Stimulated activated CD4-positive, alpha-beta T cell treated with anti-CD3 and anti-CD28 coated beads, TNF-alpha, amount 100 ng/mL, for 1 hour (primary cell): ENCODE measurements at places on chromosomes 12 and 14.

GRCh38 chr14:28821993-28822392 is 55.4 kb downstream of the FOXG1 start:
- DNase-seq = no peak

DNA sequence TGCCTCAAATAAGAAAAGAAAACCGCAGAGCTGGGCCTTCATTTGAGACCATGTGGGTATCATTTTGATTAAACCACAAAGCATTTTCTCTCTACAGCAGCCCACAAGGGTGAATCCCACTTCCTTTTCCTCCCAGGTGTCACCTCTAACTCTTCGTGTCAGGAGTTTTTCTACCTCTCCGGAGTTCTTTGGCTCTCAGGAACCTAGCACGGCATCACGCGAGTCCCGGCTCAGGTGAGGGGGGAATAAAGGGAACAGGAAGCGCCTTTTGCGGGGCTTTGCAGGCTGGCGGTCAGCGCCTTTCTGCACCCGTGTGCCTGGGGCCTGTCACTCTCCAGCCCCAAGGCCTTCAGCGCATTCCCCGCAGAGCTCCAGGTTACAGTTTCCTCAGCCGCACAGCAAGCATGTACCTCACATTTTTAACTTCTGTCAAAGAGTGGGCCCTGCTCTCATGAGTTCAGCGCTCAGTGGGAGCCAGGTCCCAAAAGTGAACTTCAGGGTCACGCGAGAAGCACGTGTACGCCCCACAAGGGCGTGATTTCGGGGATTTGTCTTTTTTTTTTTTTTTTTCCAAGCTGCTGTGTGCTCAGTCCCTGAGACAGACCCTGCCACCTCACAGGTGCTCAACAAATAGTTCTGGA is 740 bp upstream of the PRPF40B start:
- no peak for DNase-seq

DNA sequence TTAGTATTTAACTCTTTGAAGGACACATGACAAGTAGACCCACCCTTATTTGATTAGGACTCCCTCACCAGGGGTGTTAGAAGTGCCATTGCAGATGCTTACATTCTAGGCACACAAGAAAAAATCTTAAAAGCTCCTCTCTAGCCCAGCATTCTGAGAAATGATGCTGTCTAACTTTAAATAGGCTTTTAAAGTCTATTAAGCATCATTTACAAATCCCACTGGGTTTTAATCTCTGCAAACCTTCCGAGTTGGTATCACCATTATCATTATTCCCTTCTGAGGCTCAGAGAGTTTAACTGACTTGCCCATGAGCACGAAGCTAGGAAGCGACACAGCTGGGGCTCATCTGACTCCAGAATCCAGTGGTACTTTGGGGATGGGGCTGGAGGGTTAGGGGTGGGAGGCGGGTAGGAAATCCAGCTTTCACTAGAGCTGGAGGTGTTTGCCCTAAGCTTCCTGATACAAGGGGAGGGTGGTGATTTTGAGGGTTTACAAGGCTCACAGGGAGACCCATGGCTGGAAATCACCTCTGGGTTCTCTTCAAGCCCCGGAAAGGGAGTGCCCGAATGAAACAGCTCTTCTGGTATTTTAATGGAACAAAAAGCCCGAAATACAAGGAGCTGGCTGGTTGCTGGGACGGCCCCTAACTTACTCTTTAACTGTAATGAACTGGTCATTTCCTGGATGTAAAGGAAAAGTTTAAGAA is 109.2 kb upstream of the FUT8 start:
- DNase-seq = no peak

- DNase-seq = no peak
Measured at GRCh38 chr14:96095581-96096476, 56.7 kb downstream of the C14orf132 start.

DNA sequence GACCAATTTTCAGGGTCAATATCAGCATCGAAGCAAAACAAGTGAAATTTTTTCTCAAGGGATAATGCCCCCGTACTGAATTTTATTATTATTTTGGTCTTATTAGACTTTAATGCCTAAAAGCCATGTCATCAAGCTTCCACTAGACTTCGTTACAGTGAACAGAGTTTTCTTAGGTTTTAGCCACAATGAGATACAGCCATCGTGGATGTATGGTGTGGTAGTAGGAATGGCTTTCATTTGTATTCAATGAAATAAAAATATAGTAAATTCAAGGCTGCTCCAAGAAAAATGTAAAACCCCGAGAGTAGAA is 11.7 kb downstream of the TAOK3 start:
- no peak for DNase-seq

DNA sequence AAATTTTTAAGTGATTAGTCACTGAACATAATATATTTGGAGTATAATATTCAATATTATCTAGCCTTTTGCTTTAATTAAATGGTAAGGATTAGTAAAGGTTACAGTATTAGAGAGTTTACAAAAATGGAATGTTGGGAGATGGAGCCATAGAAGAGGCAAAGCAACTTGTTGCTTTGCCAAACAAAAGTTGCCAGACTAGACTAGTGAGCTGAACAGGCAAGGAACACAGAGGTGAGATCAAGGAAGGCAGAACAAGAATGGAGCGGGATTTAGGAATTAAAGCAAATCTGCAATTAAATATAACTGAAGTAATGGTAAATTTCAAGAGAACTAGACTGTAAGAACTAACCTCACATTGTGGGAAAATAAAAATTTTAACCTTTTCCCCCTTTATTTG is 5.1 kb downstream of the ARF6 start:
- DNase-seq = no peak

GRCh38 chr14:33056213-33056612 is 117.5 kb downstream of the NPAS3 start:
- no peak for DNase-seq

DNA sequence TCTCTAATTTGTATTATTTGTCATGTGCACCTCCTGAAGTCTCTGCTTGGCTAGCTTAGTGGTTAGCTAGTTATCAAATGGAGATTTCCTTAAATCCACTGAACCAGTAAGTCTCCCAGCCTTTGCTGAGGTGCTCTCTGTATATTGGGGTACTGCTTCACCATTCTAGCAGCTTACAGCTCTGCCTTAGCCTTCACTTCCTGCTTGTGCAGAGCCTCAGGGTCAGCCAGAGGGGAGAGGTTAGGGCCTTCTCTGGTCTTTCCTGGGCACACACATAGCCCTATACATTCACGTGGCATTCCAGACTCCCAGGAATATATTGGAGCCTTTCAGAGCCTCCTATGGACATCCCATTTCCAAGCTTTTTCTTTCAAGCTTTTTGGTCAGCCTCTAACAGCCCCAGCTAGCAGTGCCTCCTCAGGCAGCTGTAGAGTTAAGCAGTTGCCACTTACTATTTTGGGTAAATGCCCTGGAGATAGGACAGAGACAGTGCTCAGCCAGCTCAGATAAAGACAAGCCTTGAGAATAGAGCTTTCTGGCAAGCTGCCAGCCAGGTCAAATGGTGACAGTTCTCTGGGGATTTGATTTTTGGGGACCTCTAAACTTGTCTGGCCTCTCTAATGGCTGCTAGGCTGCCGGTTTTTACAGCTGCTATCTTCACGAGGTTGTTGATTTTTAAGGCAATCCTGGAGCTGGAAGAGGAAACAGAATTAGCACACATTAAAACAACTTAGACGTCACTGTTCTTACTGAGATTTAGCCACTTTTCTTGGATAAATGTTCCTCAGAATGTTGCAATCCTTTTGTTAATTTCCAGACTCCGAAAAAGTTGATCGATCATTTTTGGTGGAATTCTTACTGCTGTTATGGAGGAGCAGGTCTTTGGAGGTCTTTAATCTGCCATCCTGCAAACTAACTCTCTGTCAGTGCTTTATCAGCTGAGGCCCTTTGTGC is 32.9 kb downstream of the FBXW8 start:
- no peak for DNase-seq

GRCh38 chr12:67377021-67377420 is 107.9 kb downstream of the CAND1 start:
- no peak for DNase-seq

- no peak for DNase-seq
Measured at GRCh38 chr12:3579446-3580093, 88.6 kb downstream of the PRMT8 start.

- DNase-seq = no peak
Measured at GRCh38 chr14:99510556-99511139, 29.4 kb downstream of the CCNK start.

GRCh38 chr12:12993367-12993766 is 6.7 kb downstream of the HEBP1 start:
- no peak for DNase-seq

GRCh38 chr12:79775355-79776027 is 84.7 kb upstream of the PAWR start:
- DNase-seq = no peak

DNA sequence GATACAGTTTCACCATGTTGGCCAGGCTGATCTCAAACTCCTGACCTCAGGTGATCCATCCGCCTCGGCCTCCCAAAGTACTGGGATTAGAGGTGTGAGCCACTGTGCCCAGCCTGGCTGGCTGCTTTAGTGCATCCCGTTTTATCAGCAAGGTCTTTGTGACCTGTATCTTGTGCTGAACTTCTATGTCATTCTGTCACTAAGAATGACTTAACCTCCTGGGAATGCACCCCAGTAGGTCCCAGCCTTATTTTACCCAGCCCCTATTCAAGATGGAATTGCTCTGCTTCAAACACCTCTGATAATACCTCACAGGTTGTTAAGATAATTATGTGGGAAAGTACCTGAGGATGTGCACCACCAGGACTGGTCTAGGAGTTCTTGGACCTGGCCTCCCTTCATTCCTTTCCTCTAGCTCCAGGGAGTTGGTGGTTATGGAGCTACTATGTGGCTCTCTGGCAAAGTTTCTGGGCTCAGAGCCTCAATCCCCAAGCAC is 26.1 kb upstream of the JPH4 start:
- DNase-seq = no peak

DNA sequence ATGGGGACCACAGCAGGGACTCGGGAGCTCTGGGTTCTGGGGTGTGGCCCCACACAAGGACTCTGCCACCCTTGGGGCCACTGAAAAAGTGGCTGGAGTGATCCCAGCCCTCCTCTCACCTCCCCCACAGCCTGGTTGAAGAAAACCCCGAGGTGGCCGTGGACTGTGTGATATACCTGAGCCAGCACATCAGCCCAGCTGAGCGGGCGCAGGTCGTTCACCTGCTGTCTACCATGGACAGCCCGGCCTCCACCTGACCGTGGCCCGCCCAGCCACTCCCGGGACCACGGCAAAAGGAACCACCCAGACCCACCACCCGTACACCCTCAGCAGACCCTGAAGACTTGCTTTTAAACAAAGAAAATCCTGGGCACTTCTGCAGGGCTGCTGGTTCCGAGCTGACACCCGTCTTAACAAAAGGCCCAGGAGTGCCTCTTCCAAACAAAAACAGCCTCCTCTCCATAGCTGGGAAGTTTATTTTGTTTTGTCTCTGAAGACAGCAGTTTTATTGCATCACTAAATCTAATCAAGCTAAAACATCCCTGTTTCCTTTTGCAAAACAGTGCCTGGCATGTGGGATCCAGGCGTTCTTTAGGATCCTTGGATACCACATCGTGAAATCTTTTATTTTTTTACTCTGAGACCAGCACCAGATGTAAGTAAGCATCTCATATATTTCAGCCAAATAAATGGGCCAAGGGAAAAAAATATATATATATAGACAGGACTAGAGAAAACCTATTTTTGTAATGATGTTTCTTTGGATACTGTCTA is 42.8 kb downstream of the FOXN4 start:
- DNase-seq = no peak

- DNase-seq = no peak
Measured at GRCh38 chr12:5511644-5512600, 80.0 kb downstream of the NTF3 start.

DNA sequence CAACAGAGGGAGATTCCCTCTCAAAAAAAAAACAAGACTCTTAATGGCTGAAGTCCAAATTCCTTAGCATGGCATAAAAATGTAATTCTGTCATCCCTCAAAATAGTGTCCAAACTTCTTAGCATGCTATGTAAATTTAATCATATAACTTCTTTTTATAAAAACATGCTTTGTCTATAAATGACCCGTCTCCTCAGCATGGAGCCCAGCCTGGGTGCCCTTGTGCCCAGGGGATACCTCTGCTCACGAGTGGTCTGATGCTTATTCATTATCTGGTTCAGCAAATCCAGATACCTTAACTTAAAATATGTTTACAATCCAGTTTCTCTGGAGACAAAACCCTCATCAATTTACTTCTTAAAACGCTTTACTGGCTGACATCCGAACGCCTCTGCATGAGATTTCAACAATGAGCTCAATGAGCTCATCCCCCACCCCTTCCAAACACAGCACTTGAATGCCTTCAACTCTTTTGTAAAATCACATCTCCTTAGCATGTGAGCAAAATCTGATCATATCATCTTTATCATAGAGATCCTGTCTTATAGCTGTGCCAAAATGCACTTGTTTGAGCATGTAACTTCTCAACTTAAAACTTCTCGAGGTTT is 15.7 kb downstream of the RTL1 start:
- DNase-seq = no peak

DNA sequence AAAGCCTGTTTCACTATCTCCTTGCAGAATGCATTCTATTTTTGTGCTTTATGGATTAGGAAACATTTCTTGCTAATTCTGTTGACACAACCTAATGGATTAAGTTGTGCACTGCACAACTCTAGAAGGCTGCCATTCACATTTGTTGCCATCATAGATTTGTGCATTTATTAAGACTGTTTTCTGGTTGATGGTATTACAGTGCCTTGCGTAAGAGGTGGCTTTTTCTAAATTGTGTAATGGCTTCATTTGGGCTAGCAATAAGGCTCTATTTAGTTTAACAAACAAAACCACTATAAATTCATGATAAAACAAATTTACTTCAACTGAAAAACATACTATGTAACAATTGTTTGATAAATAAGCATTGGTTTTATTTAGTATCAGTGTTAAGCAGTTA is 175.9 kb downstream of the TRHDE start:
- no peak for DNase-seq

- DNase-seq = no peak
Measured at GRCh38 chr14:52305014-52305413, 9.1 kb upstream of the PTGER2 start.

DNA sequence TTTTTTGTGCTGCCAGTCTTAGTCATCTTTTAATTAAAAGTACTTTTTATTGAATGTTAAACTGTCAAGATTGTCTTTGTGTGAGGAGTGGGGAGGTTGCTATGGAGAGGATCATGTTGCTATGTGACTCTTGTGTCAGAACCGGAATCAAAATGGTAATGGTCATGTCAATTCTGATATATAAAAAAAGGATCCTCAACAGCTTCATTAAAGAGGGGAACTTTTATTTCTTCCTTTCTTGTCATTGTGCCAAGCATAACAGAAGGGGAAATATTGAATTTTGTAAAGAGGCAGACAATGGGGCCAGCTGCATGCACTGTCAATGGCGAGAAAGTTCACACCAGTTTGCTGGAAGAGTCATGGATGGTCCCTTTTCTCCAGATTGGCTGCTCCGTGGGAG is 564.8 kb downstream of the VRK1 start:
- DNase-seq = no peak

DNA sequence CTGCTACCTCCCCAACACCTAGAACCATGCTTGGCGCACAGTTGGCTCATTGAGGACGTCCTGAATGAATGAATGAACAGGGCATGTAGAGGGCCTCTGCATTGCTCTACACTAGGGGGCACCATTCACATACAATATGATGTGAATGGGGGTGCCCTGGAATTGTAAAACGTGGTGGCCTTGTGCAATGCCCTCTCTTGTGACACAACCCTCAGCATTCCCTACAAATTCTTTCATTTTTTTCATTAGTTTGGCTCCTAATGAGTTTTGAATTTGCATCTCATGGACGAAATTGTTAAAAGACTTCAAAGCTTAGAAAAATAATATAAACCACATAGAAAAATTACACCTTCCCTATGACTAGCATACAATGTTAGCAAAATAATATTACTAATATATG is 2.3 kb upstream of the DIO2 start:
- DNase-seq = no peak

GRCh38 chr12:106760184-106760531 is 14.3 kb upstream of the RIC8B start:
- no peak for DNase-seq

GRCh38 chr12:47870175-47870781 is 34.5 kb downstream of the VDR start:
- DNase-seq = no peak
